Naive thymus-derived CD8-positive, alpha-beta T cell (primary cell): ENCODE measurements at places on chromosomes 5 and 9. TPM values are rescaled to one million over a fixed set of nuclear protein-coding genes. Genes with fewer than 3 reads are reported as not detected.

TTLL11 gene
- total RNA-seq: 3.2 TPM

DNA sequence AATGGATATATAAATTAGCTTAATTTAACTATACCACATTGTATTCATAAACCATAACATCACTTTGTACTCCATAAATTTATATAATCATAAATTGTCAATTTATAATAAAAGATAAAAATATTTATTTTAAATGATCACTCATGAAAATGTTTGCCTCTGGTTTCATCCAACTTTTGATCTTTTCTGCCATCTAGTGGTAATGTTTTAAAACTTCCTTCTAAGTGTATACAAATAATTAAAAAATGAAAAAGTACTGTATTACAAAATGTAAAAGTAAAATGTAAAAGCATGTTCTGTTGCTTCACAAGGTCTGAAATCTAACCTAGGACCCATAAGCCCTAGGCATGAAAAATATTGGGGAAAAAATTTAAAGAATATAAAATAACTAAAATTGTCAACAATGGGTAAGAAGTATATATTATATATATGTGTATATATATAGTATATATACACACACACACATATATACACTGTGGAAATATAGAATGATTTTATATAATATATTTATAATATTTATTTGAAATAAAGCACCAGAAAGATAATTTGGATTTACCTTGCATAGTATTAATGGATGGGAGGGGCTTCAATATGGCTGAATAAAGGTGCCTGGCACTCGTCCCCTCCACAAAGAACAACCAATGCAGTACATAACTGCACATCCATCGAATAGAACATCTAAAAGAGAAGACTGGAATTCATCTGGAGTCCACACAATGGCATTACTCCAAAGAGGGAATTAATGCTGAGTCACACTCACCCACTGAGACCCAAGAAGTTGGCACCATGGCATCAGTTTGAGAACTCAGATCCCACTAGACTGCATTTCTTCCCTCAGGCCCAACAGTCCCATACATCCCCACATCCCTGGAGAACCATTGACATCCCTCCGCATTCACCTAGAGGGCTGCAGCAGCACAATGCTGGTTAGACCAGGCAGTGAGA, 32.5 kb downstream of the ANXA1 start:
- no peak overlapping the region for H3K27ac ChIP-seq
- no peak for DNase-seq
- H3K27me3 ChIP-seq: peaks cover 12% of the 10 kb centered on the region
- H3K36me3 ChIP-seq: no peaks in the 10 kb centered on the region

DNA sequence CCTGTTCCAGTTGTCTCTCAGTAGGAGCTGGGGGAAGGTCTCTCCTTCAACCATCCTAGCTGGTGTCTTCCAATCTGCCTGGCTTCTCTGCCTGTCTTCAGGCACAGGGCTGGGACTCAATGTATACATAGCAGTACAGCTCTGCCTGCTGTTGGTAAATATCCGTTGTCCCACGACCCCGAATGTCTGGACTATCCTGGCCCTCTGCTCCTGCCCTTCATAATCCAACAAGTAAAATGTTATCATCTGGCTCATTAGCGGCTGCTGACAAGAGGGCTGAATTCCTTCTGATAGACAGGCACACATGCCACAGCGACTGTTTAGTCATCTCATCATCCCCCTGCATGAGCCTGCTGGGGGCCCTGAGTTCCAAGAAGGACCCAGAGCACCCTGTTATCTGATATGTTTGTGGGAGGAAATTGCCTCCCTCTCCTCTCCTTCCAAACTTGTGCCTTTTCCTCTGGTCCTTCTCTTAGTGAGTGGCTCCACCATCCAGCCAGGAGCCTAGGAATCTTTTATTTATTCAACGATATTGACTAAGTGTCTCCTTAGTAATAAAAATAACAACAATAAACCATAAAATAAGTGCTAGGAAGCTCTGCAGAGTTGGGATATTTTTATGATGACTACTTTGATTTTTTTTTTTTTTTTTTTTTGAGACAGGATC, 29.5 kb upstream of the TGFBR1 start:
- H3K36me3 ChIP-seq: no peaks in the 10 kb centered on the region
- H3K27me3 ChIP-seq: no peaks in the 10 kb centered on the region
- no peak overlapping the region for H3K4me3 ChIP-seq
- DNase-seq: no peak

GRCh38 chr9:20333991-20334390, 288.3 kb downstream of the MLLT3 start:
- no peak overlapping the region for H3K4me3 ChIP-seq
- H3K27me3 ChIP-seq: no peaks in the 10 kb centered on the region
- DNase-seq: no peak

CAMK2A gene
- total RNA-seq: not detected
